NCI-H345 (cell line): ENCODE measurements at places on chromosomes 7 and 10.

- no peak for DNase-seq
These were observed 18.8 kb downstream of the IMPDH1 start for GRCh38 chr7:128390871-128391565.

- no peak for DNase-seq
These were observed 8.3 kb downstream of the MDFIC start for GRCh38 chr7:114930107-114930661.

DNA sequence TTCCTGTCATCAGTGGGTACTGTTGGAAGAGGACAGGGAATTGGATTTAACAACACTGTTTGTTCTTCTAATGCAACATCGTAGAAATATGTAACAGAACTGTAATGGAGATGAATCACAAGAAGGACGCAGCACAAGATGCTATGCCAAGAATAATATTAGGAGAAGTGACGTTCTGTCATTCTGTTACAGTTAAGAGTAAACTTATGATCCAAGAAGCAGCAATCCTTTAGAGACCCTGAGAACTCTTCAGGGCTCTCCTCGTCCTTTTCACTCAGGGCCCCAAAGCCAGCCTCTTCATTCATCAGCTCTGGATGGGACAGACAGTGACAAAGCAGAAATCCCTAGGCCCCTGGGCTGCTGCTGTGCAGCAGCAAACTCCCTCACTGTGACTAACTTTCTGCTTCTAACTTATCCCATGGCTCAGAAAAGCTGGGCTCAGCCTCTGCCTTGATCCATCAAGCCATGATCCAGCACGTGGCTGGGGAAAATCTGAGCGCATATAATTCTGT lies 8.7 kb upstream of the IL6 start:
- DNase-seq, result no peak

DNA sequence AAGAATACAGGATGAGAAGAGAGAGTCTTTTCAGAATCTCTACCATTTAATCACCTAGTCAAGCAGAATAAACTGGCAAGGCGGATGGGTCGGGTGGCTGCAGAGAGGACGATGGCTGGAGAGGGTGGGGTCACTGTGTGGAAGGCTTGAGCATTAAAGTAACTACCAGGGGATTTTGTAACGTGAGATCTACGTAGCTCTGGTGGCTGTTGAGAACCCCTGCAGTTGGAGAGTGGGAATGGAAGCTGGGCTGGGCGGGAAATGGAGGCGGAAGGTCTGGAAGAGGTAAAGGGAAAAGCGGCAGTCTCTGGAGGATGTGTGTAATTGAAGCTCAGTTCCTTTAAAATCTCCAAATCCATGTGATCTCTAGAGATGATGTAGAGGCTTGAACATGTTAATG lies 135.0 kb downstream of the GATA3 start:
- no peak for DNase-seq

GRCh38 chr10:20502903-20503585 lies 394.1 kb downstream of the NEBL start:
- DNase-seq, result no peak

DNA sequence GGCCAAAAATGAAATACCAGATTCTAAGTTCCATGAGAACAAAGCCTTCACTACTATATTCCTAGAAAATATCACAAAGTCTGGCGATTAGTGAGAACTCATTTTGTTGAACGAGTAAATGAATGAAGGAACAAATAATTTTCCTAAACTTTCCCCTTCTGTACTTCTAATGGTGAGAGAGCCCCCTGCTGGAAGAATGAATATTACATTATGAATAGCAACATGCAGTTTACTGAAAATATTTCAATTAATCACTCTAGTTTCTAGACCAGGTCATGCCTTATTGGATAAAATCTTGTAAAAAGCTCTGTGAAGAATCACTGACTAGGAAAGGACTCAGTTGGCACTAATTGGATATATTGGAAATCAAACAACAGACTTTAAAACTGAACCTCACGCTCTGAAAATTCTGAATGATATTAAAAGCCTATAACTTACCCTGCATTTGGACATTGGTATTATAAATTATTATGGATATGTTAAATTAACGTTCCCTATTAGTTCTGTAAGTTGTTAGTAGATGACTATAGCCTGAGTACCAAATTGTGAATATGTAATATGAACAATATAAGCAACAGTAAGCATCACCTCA lies 32.4 kb upstream of the MTPN start:
- peak; percentile 33 for DNase-seq

- DNase-seq, result no peak
These were observed 281.1 kb downstream of the CDK14 start for GRCh38 chr7:90877201-90877600.

- DNase-seq, result no peak
These were observed 62.0 kb downstream of the MYOF start for GRCh38 chr10:93420091-93420490.

GRCh38 chr10:42744134-42744701 lies 38.4 kb upstream of the BMS1 start:
- no peak for DNase-seq

GRCh38 chr10:114911801-114912469 lies 26.1 kb upstream of the TRUB1 start:
- DNase-seq, result no peak

DNA sequence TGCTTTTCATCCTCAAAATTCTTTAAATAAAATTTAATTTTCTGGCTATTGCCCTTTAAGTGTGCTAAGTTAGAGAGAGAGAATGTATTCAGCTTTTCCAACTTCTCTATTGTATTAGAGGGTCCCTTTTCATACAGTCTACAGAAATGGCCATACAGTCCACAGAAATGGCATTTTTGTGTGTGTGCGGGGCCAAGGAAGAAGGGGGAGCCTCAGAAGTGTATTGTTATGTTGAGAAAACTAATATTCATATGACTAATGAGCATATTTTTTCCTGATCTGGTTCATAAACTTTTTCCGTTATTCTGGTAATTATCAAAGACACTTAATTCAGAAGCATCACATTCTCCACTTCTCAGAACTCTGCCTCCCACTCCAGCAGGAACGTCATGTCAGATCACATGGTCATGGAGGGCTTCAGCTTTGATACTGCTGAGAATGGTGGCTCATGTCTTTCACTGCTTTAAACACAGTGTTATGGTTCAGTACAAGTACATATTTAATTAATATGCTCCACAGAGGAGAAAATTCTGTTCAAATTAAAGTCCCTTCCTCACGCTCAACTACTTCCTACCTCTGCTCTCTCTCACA lies 37.1 kb downstream of the ELMO1 start:
- no peak for DNase-seq

- no peak for DNase-seq
These were observed 31.8 kb upstream of the ELFN1 start for GRCh38 chr7:1638215-1638661.

GRCh38 chr10:98617906-98618520 lies 171.3 kb upstream of the HPS1 start:
- DNase-seq, result no peak

DNA sequence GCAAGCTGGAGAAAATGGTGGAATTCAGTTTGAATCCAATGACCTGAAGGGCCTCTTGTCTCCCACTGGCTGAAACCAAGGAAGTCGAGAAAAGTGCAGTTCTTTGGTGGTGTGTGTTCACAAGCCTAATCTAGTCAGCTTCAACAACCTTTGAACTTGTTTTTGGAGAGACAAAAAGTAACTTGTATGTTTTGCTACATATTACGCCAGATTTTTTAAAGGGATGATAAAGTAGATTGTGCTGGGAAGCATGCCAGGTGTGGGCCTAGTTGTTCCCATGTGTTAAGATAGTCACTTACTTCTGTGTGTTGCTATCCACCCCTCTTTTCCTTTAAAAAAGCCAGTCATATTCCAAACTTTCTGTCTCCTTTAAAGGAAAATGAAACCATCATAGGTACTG lies 79.7 kb upstream of the FAM3C start:
- DNase-seq, result no peak

DNA sequence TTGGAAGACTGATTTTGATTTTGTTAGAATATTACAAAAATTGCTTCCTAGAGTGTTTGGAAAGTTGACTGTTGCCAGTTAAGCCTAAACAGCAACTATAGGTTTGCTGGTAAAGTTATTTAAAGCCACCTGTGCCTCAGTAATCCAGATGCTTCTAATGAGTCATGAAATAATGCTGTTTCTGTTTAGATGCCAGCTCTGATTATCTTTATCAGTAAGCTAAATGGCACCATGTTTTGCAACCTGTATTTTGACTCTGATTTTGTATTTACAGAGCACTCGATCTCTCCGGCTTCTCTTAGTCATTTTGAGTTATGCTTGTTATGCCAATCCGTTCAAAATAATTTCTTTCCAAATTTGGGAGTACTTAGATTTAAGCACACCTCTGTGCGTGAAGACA lies 366.1 kb downstream of the EXOC4 start:
- DNase-seq, result no peak

DNA sequence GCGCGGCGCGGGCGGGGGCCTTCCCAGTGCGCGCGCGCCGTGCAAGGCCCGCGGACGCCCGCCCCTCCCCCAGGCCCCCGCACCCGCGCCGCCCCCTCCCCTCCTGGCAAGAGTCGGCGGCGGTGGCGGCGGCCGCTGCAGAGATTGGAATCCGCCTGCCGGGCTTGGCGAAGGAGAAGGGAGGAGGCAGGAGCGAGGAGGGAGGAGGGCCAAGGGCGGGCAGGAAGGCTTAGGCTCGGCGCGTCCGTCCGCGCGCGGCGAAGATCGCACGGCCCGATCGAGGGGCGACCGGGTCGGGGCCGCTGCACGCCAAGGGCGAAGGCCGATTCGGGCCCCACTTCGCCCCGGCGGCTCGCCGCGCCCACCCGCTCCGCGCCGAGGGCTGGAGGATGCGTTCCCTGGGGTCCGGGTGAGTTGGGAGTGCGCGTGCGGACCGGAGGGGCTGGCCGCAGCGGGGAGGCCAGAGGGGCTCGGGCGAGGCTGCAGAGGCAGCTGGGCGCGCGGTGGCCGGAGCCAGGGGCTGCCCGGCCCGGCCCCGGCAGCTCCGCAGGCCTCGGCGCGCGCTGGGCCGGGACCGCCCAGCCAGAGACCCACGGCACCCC lies at the start of gene BMPR1A:
BMPR1A (plus strand) TSS at position 109 of the 602 bp plus-strand sequence. CDS start 119,400 bp downstream, outside the sequence.
- DNase-seq, result no peak

DNA sequence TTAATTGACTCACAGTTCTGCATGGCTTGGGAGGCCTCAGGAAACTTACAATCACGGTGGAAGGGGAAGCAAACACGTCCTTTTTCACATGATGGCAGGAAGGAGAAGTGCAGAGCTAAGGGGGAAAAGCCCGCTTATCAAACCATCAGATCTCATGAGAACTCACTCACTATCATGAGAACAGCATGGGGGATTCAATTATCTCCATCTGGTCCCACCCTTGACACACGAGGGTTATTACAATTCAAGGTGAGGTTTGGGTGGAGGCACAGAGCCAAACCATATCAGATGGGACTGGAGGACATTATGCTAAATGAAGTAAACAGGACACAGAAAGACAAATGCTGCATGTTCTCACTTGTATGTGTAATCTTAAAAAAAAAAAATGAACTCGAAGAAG lies 141.4 kb upstream of the HABP2 start:
- DNase-seq, result no peak

- DNase-seq, result no peak
These were observed 23.4 kb upstream of the TMEM229A start for GRCh38 chr7:124056234-124056633.

DNA sequence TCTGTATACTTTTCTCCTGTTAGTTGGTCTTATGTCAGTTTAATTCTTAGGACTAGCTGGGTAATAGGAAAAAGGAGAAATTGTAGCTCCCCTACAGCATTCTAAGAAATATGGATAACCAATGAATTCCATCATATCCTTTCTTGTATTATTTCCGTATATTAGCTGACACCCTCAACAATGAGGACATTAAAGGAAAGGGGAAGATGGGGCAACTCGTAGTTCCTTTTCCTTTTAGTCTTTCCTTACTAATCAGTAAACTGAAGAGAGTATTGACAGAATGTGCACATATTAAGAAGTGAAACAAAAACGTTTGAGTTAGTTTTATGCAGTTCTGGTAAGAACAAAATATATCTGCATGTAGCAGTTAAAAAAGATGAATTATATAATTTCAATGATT lies 35.1 kb upstream of the C10orf67 start:
- DNase-seq, result no peak

DNA sequence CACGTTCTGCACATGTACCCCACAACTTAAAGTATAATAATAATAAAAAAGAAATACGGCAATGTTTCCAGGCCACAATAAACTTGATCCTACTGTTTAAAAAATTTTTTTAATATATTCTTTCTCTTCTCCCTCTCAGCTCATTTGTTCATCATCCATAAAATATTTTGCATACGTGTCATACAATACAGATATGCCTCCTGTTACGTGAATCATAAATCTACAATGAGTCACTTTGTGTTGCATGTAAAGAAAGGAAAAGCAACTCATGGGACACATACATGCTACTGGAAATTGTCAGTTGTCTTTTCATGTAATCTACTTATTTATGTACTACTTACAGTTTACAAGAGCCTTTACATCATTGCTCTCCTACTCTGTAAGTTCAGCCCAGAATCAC lies 1.1 kb upstream of the TECTB start:
- no peak for DNase-seq

- no peak for DNase-seq
These were observed 89.5 kb upstream of the FAM3C start for GRCh38 chr7:121485467-121486243.

GRCh38 chr7:129771201-129771927 lies 159.8 kb downstream of the NRF1 start:
- no peak for DNase-seq

- DNase-seq, result peak; percentile 20
These were observed 161.6 kb upstream of the PRSS1 start for GRCh38 chr7:142587578-142588191.

GRCh38 chr10:33132626-33133025 lies 174.6 kb upstream of the ITGB1 start:
- no peak for DNase-seq

DNA sequence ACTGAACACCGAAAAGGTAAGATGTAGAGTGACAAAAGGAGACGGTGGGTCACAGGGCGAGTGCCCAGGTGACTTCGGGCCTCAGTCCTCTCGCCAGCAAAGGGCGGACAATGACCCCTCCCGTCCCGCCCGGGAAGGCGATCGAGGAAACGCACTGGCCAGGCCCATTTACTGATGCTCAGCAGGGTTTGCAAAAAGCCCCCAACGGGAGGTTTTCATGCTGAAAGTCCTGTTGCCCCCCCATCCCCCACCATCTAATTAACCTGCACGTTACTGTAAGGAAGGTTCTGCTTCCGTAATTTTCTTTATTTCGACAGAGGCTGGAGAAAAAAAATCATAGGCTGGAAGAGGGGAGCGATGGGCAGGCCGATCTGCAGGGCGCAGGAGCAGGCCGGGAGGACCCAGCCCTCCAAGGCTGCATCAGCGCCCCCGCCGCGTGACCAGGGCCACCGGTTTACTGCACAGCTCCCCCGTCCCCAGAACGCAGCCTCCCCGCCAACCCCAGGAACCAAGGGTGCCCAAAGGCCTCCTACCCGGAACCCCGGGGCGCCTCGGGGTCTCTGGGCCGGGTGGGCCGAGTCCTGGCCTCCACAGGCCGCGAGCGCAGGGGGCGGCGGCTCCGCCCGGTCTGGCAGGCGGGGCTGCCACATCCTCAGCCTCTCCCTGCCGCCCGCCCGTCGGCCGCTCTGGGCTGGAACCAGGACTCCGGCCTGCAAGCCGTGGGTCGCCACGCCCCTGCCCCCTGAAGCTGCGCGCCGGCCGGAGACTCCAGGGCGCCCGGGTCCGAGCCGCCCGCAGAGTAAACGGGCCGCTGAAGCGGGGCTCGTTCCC lies 613 bp downstream of the OAT start:
- DNase-seq, result peak; percentile 35
